Endodermal cell (in vitro differentiated cells): ENCODE measurements at places on chromosomes 6 and 20. TPM values are rescaled to one million over a fixed set of nuclear protein-coding genes. Genes with fewer than 3 reads are reported as not detected.

The EMILIN3 gene
- total RNA-seq = 3.9 and 5.3 TPM in 2 replicates

The SMIM26 gene
- 67.6 and 71.4 TPM in 2 replicates for total RNA-seq

GRCh38 chr6:136174510-136174909 lies 75.6 kb downstream of the MTFR2 start:
- no peak for DNase-seq
- H3K27ac ChIP-seq = no peak overlapping the region
- no peak overlapping the region for H3K4me3 ChIP-seq
- H3K36me3 ChIP-seq = no peaks in the 10 kb centered on the region

- DNase-seq = no peak
- H3K4me3 ChIP-seq = no peak overlapping the region
- no peak overlapping the region for H3K27ac ChIP-seq
- no peaks in the 10 kb centered on the region for H3K4me1 ChIP-seq
- no peaks in the 10 kb centered on the region for H3K36me3 ChIP-seq
These were observed 211.6 kb downstream of the ZDHHC14 start for GRCh38 chr6:157592541-157592940.

DNA sequence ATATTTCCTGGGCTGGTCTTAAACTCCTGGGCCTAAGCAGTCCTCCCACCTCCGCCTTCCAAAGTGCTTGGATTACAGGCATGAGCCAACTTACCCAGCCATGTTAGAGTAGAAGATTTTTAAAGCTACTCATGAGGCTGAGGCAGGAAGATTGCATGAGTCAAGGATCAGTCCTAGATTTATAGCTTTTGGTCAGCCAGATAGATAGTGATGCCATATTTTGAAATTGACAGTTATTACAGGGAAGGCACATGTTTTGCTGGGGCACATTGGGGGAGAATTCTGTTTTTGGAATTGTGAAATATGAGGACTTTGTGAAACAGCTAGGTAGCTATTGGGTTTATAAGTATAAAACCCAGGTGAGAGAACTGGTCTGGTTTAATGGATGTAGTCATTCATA lies 40.9 kb downstream of the DOP1A start:
- DNase-seq = no peak
- H3K27me3 ChIP-seq = no peaks in the 10 kb centered on the region
- H3K4me1 ChIP-seq = no peaks in the 10 kb centered on the region
- peaks cover 59% of the 10 kb centered on the region for H3K36me3 ChIP-seq
- no peak overlapping the region for H3K27ac ChIP-seq
- no peak overlapping the region for H3K4me3 ChIP-seq

DNA sequence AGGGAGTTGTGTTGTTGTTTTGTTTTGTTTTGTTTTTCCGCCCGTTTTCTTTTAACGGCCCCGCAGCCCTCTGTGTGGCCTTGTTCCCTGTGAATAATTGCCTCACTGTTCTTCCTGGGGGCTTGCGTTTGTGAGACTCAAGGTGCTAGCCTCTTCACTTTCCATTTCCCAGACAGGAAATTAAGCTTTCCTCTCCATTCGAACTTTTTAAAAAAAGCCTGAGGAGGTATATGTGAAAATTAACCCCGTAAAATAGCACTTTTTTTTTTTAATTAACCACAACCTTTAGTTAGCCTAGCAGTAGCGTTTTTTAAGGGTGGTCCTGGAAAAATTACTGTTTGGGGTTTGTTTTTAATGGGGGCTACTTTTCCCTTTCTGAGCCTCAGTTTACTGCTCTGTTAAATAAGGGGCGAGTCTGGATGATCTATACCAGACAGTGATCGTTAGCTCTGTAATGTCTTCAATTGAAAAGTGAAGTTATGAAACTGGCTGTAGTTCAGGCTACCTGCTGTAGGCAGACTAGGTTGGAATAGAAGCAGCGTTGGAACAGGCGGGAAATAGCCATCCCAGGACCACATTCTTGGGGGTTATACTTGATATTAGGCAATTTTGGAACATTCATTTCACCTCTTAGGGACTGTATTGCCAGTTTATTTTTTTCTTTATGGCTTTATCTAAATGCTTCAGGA lies 1.7 kb downstream of the STX16 start:
- H3K27ac ChIP-seq = peak overlapping the region; percentile 83
- H3K27me3 ChIP-seq = no peaks in the 10 kb centered on the region
- no peak for DNase-seq
- no peaks in the 10 kb centered on the region for H3K36me3 ChIP-seq
- peak overlapping the region; percentile 97 for H3K4me3 ChIP-seq

DNA sequence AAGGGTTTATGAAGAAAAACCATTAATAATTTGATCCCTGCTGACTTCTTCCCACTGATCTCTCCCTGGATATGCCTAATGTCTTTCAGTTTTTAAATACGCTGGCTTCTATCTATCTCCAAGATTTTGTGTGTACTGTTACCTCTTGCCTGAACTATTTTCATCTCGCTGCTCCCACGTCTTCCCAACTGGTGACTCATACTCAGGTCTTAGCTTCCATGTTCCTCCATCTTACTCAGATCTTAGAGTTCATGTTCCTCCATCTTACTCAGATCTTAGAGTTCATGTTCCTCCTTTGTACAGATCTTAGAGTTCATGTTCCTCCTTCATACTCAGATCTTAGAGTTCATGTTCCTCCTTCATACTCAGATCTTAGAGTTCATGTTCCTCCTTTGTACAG lies 21.6 kb downstream of the GPR6 start:
- H3K36me3 ChIP-seq = no peaks in the 10 kb centered on the region
- no peak overlapping the region for H3K4me3 ChIP-seq
- peaks cover 42% of the 10 kb centered on the region for H3K27me3 ChIP-seq

GRCh38 chr6:119322715-119323350 lies 26.7 kb downstream of the MAN1A1 start:
- no peak for DNase-seq
- H3K27me3 ChIP-seq = no peaks in the 10 kb centered on the region
- H3K27ac ChIP-seq = no peak overlapping the region
- H3K4me1 ChIP-seq = peaks cover 17% of the 10 kb centered on the region
